ENCODE measurements at places on chromosomes 5 and 9.

DNA sequence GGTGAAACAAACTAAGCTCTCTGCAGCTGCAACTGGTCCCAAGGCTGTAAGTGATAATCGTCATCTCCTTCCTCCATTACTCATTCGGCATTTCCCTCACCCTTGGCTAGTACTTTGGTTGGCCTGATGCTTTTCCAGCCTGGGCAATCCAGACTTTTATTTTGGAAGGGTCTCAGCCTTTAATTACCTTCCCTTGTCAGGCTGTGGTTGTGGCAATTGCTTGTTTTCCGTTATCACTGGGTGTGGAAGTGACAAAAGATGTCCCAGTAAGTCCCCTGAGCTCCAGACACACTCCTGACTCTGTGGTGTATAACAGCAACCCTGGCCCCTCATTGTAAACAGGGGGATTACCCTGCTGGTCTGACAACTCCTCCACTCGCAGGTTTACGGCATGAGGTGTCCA, 6.3 kb upstream of the FAF2 start:
- DNase-seq: no peak

DNA sequence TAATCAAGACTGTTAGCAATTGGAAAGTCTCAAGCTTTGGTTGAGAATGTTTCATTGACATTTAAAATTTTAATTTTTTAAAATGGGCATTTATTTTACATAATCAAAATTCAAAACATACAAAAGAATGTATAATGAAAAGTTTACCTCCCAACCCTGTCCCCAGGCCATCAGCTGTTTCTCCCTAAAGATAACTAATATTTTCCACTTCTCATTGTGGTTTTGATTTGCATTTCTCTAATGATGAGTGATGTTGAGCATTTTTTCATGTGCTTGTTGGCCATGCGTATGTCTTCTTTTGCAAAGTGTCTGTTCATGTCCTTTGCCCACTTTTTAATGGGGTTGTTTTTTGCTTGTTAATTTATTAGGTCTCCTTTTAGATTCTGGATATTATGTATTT, 11.4 kb upstream of the MACIR start:
- no peak for DNase-seq

DNA sequence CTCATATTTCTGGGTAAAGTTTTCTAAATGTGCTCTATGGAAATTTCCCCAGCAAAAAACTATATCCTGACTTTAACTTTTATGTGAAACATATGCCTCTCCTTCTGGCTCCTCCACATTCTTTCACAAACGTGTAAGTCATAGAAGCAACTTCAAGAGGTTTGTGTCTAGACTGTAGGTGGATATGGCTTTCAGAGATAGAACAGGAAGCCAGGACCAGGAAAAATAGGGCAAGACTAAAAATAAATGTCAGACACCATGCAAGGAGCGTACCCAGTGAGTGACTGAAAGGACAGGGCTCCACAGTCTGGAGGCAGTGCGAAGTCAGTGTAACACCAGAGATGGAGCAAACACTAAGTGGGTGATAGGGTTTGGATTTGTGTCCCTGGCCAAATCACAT, 240.7 kb downstream of the COX7C start:
- DNase-seq: no peak

GRCh38 chr9:122088880-122089706, 4.0 kb downstream of the TTLL11 start:
- DNase-seq: no peak

GRCh38 chr5:602466-603035, 9.6 kb upstream of the CEP72 start:
- DNase-seq: no peak

GRCh38 chr9:86690034-86690433, 257.3 kb downstream of the GAS1 start:
- DNase-seq: no peak

DNA sequence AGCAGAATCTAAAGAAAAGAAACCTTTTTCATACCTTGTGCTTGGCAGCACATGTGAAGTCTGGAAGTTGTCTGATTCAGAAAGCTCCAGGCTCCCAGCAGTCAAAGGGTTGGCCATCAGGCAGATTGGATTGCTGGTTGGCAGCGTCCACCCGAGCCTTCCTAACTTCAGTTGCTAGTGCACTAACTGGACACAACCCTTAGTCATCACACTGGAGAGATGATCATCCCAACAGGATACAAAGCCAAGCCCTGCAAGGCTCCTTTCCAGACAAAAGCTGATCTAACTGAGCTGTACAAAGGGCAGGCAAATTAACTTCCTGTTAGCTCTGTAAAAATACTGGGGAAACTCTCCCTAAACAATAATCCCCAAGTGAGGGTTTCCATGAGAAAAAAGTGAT, 185.6 kb downstream of the SNX18 start:
- DNase-seq: no peak

DNA sequence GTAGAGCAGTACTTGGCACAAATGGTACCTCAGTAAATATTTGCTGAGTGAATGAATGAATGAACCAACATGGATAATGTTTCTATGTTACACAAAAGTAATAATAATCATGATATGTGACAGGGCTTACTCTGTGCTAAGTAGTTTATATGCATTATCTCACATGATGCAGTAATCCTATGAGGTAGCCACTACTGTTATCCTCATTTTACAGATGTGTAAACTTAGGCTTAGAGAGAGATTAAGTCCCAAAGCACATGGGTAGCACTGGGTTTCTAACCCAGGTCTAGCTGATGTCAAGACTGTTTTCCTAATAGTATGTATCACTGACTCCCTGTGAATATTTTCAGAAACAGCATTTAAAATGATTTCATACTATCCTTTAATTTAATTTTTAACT, 44.1 kb upstream of the VDAC1 start:
- no peak for DNase-seq

Data from SHP77 (cell line).